NCI-H1105 treated with DMSO at 0.1 percent for 48 hours (cell line): ENCODE measurements at places on chromosomes 4 and X.
A peak's percentile ranks its signal among the peaks of the same experiment; 100 is the strongest.

DNA sequence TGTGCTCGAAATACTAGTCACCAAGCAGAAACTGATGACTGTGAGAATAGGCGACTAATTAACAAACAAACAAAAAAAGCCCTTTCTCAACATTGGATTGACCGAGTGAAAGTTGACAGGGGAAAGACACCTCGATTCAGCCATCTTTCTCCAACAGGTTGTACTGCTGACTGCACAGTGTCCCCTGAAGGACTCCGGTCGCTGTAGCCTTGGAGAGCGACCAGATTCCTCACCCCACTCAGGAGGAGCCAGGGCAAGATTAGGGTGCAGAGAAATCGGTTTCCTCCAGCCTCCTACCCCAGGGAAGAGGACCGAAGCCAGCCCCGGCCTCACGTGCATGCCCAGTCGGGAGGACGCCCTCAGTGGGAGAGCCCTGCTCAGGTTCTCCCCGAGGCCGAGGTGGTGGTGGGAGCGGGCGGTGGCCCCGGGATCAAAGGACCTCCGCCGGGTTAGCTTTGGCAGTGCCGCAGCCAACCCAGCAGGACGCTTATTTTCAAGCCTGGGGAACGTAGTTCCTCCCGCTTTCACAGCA lies 1.1 kb upstream of the RAP1GDS1 start:
- peak; percentile 7 for DNase-seq

- no peak for DNase-seq
Measured at GRCh38 chr4:1983846-1984405, 24.8 kb downstream of the NELFA start.

DNA sequence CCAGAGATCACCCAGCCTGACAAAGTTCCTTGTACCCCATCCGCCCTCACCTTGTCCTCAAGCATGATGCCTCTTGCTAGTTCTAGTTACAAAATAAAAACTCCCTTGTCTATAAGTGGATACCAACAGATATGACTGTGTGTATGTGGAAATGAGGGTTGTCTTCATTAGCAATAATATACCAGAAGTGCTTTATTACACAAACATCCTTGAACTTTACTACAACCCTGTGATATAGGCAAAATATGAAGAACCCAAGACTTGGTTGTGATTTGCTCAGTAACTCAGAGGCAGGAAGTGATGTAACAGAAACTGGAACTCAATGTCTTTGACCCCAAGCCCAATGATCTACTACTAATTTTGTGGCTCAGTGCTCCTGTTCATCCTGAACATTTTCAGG lies 97.6 kb downstream of the AKAP4 start:
- no peak for DNase-seq

GRCh38 chr4:53059871-53060270 lies 197.8 kb downstream of the RASL11B start:
- no peak for DNase-seq

GRCh38 chr4:172168888-172169287 lies 355.7 kb downstream of the GALNTL6 start:
- DNase-seq: no peak

DNA sequence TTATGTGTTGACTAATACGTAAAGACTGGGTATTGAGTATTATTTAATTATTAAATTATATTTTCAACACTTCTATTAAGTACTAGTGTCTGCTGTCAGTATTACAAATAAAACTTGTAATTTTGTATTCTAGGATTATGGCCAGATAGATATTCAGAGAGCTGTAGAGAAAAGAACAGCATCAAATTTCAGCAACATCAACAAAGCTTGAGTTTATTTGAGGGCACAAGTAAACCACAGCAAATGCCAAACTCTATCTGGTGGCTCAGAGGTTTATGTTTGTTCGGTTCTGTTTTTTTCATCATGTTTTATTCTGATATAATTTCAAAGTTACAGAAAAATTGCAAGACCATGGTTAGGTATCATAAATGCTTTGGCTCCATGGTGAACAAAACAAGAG lies 1530.5 kb downstream of the PCDH18 start:
- DNase-seq: no peak

GRCh38 chr4:1246901-1247863 lies 1.7 kb downstream of the CTBP1 start:
- no peak for DNase-seq

DNA sequence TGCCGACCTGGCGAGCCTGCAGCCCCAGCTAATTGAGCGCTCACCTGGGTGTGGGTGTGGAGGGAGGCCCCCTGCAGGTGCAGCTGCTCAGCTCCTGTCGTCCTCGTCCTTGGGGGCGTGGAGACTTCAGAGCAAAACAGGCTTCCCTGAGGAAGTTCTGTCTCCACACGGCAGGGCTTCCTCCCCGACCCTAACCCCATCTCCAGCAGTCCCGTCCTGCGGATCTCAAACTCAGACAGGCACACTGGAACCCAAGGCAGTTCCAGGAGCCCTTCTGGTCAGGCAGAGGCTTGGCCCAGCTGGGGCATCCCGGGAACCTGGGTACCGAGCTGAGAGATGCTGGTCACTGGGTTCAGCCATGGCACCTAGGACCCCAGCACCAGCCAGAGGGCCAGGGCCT lies 24.4 kb downstream of the TACC3 start:
- no peak for DNase-seq
